ENCODE measurements at places on chromosomes 4 and X. TPM values are rescaled to one million over a fixed set of nuclear protein-coding genes. Genes with fewer than 3 reads are reported as not detected.

The GAGE12F gene
- total RNA-seq: not detected

The AKAP4 gene
- not detected for total RNA-seq

The REPS2 gene
- 0.58 TPM for total RNA-seq

The GRPR gene
- 0.68 TPM for total RNA-seq

The HPSE gene
- total RNA-seq: 0.32 TPM

The FGF5 gene
- not detected for total RNA-seq

The MPP1 gene
- total RNA-seq: 13.2 TPM

The MEPE gene
- not detected for total RNA-seq

The APBB2 gene
- 72.7 TPM for total RNA-seq

The HSFX2 gene
- not detected for total RNA-seq

The SNCA gene
- total RNA-seq: 29.6 TPM

The ABHD18 gene
- total RNA-seq: 10.3 TPM

The PYURF gene
- 64.3 TPM for total RNA-seq

The ZNF141 gene
- total RNA-seq: 36.3 TPM

DNA sequence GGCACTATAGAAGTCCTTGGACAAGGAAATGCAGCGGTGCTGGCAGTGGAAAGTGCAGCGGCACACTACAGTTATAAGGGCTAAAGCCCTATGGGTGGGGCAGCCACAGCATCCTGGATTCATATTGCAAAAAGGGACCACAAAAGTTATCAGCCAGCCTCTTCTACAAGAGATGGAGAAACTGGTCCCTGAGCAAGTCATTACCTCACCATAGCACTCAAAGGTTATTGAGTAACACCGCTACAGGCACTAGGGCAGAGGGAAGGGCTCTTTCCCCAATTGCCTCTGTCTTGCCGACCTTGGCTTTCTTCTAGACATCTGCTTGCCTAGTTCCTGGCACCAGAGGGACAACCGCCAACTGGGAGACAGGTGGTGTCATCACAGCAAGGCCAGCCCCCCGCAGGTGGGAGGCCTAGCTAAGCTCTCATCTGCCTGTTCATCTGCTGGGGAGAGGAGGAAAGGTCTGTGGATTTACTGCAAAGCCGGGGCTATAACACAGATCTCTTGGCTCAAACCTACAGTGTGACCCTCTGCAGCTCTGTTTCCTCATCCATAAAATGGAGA, 600.0 kb downstream of the BCOR start:
- no peaks in the 10 kb centered on the region for H3K36me3 ChIP-seq
- no peaks in the 10 kb centered on the region for H3K4me1 ChIP-seq
- no peaks in the 10 kb centered on the region for H3K27me3 ChIP-seq
- H3K27ac ChIP-seq: no peak overlapping the region
- H3K4me3 ChIP-seq: no peak overlapping the region

DNA sequence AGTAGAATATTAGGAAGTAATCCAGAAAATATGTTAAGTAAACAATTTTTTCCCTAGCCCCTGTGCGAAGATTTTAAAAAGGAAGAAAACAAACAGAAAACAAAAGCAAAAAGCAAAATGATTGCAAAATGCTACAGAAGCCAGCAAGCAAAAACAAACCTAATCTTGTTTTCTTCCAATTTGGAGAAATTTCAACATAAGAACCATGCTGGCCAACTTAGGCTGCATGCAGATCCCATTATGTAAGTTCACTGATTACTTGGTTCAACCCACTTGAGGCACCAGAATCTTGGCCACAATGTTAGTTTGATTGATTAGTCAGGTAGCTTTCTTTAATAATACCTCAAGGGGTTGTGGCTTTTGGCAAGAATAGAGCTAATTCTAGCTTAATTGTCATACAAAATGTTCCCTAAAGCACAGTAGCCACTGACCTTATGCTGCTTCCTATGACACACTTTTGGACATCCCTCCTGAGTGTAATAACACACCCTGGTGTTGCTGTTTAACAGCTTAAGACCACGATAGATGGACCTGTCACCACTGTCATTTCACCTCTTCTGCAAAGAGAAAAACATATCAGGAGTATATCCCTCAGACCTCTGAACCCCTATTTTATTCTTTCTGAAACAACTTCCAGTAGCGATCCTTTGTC, 2342.1 kb downstream of the PCDH7 start:
- DNase-seq: no peak
- no peak overlapping the region for H3K4me3 ChIP-seq
- H3K27ac ChIP-seq: no peak overlapping the region
- H3K36me3 ChIP-seq: no peaks in the 10 kb centered on the region

- DNase-seq: no peak
- no peak overlapping the region for H3K27ac ChIP-seq
- H3K36me3 ChIP-seq: no peaks in the 10 kb centered on the region
Measured at GRCh38 chr4:124515591-124515990, 196.9 kb downstream of the ANKRD50 start.

GRCh38 chr4:187354740-187355139, 631.1 kb upstream of the FAT1 start:
- H3K4me1 ChIP-seq: no peaks in the 10 kb centered on the region
- no peak overlapping the region for H3K4me3 ChIP-seq
- H3K27ac ChIP-seq: no peak overlapping the region
- H3K27me3 ChIP-seq: peaks cover 4% of the 10 kb centered on the region

DNA sequence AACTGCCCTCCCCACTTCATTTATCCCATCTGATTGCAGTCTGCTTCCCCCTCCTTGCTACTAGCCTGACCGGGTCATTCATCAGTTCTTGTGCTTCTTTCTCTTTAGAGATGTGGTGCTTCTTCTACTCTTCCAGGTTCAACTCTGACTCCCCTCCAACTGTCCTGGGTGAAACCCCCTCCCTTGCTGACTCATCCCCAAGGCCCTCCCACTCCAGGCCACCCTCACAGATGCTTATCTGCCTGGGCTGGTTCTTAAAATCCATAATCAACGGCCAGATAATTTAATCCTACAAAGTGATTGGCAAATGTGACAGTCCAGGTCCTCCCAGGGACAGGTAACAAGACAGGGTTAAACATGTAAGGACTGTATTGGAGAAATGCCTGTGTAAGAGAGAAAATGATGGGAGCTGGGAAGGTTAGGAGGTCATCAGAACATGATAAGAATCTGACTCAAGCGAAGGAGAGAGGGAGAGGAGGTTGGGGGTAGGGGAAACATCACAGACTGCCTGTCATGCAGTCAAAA, 182.8 kb upstream of the C1QTNF7 start:
- no peak for DNase-seq
- no peak overlapping the region for H3K4me3 ChIP-seq
- H3K4me1 ChIP-seq: no peaks in the 10 kb centered on the region
- H3K36me3 ChIP-seq: no peaks in the 10 kb centered on the region
- no peaks in the 10 kb centered on the region for H3K27me3 ChIP-seq
- peak overlapping the region; percentile 72 for H3K27ac ChIP-seq

DNA sequence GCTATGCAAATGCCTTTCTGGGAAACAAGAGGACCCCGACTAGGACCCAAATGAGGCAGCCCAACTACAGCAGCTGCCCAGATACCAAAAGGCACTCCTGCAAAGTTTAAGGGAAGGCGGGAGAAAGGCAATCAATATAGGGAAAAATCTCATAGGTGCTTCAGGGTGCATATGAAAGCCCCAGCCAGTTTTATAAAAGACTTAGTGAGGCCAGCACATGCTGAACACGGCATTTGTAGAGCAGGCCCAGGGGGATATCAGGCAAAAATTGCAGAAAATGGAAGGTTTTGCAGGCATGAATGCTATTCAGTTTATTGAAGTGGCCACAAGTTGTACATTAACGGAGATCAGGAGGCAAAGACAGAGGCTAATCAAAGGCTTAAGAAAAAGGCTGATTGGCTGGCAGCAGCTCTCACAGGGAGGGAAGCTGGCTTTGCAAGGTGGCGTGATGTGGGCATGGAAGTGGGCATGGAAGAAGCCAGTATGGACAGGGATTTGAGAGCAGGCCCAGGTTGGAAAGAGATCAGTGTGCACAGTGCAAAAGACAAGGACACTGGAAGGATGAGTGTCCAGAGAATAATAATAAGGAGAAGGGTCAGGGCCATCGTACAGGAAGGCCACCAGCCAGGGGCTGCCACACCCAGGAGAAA, 37.7 kb upstream of the UGT2B7 start:
- H3K4me1 ChIP-seq: peaks cover 54% of the 10 kb centered on the region
- H3K4me3 ChIP-seq: peak overlapping the region; percentile 82
- H3K36me3 ChIP-seq: no peaks in the 10 kb centered on the region
- H3K27me3 ChIP-seq: no peaks in the 10 kb centered on the region

DNA sequence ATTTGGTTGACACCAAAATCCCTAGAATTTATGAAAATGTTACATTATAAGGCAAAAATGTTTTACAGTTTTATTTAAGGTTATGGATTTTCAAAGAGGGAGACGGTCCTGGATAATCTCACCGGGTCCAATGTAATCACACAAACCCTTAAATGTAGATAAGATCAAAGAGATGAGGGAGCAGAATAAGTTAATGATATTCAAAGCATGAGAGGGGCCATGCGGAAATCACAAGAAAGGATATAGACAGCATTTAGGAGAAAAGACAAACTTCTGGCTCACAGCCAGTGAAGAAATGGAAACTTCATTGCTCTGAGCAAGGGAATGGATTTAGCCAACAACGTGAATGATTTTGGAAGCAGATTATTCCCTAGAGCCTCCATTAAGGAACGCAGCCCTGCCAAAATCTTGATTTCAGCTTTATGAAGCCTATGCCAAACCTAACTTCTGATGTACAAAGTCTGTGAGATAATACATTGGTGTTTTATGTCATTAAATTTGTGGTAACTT, 684.4 kb upstream of the GNPDA2 start:
- H3K4me3 ChIP-seq: no peak overlapping the region
- no peak for DNase-seq
- H3K27me3 ChIP-seq: no peaks in the 10 kb centered on the region
- H3K27ac ChIP-seq: no peak overlapping the region
- H3K36me3 ChIP-seq: no peaks in the 10 kb centered on the region

DNA sequence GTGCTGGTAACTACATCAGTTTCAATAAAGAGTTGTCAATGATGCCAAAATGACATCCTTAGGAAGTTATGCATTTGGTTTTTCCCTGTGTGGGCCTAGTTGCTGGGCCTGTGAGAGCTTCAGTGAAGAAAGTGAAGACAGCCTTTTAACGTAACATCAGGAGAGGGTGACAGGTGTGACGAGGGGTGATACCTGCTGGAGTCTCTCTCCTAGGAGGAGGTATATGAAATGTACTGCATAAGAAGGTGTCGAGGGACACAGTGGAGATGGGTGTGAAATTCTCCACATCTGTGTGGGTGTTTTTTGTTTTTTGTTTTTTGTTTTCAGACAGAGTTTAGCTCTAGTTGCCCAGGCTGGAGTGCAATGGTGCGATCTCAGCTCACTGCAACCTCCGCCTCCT, 49.2 kb downstream of the EVC start:
- H3K36me3 ChIP-seq: peaks cover 10% of the 10 kb centered on the region
- H3K27ac ChIP-seq: peak overlapping the region; percentile 10
- H3K27me3 ChIP-seq: no peaks in the 10 kb centered on the region
- no peaks in the 10 kb centered on the region for H3K4me1 ChIP-seq
- no peak for DNase-seq

DNA sequence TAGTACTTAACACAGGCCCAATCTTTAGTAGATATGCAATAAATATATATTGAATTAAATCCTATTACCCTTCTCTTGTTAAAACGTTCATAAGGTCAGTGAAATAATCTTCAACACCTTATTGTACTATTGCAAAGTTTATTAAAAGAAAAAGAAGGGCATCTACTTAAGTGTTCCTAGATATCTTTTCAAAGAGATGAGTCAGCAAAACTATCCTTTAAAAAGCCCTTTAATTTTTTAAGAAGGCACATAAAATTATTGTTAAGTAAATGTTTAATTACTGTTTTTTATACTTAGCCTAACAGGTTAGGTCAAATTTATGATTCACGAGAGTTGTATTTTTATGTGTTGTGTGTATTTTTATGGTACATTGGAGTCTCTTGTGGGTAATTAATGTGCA, 77.3 kb upstream of the PPP1R2C start:
- H3K36me3 ChIP-seq: no peaks in the 10 kb centered on the region
- no peaks in the 10 kb centered on the region for H3K27me3 ChIP-seq
- no peak overlapping the region for H3K27ac ChIP-seq
- DNase-seq: no peak

DNA sequence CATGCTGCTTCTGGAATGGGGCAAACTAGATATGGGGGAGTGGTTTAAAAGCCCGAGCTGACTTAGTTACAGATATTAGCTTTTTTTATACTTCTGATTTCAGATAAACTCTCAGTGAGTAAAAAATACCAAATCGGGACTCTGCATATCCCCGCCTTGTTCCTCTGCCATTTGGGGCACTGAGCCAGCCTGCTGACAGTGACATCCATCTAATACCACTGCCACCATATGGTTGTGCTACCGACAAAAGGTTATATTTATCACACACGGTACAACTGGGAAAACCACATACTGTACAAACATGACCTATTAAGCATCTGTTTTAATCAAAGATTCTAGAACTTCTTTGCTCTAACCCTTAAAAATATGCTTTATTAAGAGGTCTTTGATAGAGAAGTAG, 78.7 kb downstream of the GALNT7 start:
- no peak overlapping the region for H3K4me3 ChIP-seq
- H3K27me3 ChIP-seq: no peaks in the 10 kb centered on the region

DNA sequence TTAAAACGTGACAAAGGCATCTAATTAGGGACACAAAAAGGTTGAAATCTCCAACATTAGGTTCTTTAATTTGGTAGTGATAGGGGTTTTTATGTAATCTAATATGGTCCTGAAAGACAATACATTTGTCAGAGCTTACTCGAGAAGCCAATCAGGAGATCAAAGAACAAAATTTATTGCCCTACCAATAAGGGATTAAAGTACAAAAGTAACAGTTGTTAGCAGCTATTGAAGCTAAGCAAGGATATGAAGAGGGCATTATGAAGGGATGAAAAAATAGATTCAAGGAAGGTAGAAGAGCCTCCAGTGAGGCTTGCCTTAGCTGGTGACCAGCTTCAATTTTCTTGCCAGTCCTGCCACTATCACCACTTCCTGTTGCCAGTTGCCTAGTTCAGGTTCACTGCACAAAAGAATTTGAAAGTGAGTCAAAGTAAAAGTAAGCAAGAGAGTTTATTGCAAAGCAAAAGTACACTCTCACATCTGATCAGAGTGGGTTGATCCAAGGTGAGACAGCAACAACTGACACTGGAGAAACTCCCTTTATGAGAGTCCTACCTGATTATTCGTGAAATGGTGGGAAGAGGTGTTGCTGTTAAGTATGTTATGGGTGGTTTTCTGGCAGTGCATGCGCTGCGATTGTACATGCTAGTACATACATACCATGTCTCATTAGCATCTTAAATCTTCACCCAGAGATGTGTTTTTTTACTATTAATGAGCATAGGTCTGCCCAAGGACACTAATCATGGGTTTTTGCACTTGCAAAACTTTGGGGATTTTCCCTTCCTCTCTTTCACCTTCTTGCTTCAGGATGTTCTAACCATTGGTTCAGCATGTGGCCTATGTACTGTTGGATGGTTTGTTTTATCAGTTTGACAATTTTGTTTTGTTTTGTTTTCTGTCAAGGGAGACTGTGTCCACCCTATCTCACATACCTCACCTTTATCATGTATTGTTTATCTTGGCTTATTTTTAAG, 263.2 kb upstream of the ITM2A start:
- H3K4me3 ChIP-seq: no peak overlapping the region
- H3K4me1 ChIP-seq: no peaks in the 10 kb centered on the region
- H3K27ac ChIP-seq: no peak overlapping the region
- H3K36me3 ChIP-seq: no peaks in the 10 kb centered on the region
- DNase-seq: no peak

GRCh38 chr4:53476232-53477037, 99.0 kb downstream of the FIP1L1 start:
- H3K36me3 ChIP-seq: no peaks in the 10 kb centered on the region
- no peak for DNase-seq
- H3K4me3 ChIP-seq: no peak overlapping the region
- H3K27me3 ChIP-seq: no peaks in the 10 kb centered on the region
- H3K4me1 ChIP-seq: peaks cover 6% of the 10 kb centered on the region
- H3K27ac ChIP-seq: no peak overlapping the region
